ENCODE measurements at places on chromosomes 7 and 10.

DNA sequence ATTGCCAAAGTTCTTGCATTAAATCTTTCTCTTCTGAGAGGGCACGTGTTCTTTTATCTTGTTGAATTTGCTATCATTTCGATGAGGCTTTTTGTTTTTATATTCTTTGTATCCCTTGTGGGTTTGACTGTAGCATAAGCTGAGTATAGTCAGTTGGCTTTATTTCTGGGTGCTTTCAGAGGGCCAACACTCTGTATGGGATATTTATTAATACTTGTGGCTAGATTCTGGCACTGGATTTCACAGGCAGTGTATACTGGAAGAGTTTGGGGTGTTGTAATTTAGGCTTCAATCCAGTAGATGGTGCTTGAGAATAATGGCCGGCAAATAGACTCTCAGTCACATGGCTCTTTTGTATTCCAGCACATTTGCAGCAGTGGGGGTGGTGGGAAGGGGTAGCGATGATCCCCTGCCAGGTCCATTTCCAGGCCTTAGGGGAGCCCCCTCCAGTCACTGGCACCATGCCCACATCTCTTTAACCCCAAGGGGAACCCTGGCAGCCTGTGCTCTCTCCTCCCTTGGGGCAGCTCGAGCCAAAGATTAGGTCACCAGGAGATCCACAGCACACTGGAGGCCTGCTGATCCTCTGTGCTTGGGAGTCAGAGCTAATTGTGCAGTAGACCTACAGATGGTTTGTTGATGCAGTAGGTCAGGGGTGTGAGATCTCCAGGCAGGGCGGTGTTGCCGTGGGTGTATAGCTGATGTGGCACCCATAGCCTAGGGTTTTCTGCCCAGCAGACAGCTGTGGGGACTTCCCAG lies 81.8 kb downstream of the PTPN20 start:
- DNase-seq, result no peak

DNA sequence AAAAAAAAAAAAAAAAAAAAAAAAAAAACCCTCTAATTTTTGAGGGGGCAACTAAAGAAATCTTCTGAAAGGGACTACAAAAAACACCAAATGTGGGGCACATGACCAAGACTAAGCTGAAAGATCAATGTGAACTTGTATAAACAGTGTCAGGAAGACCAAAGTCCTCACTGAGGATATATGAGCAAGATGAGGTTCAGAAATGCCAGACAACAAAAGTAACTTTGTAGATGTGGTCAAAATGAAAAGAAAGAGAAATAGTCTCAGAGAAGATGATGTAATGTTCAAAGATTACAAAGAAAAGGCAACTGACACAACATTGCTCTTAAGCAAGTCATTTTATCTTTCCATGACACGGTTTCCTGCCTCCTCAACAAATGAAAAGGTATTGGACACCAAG lies 48.7 kb upstream of the PTPRZ1 start:
- no peak for DNase-seq

GRCh38 chr10:123562811-123563580 lies 103.2 kb upstream of the GPR26 start:
- DNase-seq, result no peak

- no peak for DNase-seq
These were observed 632.6 kb downstream of the KCNMA1 start for GRCh38 chr10:77004917-77005564.

GRCh38 chr7:12643001-12643643 lies 44.3 kb upstream of the ARL4A start:
- DNase-seq, result no peak

- peak; percentile 64 for DNase-seq
These were observed 148.8 kb downstream of the HECW1 start for GRCh38 chr7:43260980-43261878.

DNA sequence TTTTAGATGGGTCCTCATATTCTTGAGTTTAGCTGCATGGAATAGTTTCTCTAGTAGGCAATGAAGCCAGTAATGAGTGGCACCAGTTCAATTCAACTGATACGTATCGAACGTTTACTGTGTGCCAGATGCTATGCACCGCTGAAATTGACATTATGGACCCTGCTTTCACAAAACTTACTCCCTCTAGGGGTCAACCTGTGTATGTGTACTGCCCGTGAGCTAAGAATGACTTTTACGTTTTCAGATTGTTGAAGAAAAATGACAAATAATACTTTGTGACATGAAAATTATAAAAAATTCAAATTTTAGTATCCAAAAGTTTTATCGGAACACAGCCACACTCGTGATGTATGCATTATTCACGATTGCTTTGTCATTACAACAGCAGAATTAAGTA lies 95.5 kb downstream of the ZMYND11 start:
- DNase-seq, result no peak

- DNase-seq, result no peak
These were observed 123.0 kb upstream of the SVIL start for GRCh38 chr10:29757551-29758297.

- no peak for DNase-seq
These were observed 191.1 kb upstream of the ADO start for GRCh38 chr10:62613424-62613823.

DNA sequence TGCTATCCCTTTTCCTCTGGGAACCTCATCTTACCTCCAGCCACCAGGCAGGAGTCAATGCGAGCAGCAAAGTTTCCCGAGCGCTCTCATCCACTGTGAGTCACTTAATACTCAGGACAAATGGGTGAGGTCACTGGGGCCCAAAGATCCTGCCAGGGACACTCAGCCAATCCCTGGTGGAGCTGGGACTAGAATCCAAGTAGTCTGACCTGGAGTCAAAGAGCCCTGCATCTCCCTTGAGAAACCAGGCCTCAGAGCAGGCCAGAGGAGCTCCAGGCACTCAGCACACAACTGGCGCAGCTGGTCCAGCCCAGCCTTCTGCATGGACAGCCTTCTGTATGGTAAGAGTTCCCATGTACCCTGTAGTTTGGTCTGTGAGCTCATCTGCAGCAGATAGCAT lies 142.3 kb downstream of the MAPK8 start:
- DNase-seq, result peak; percentile 19

GRCh38 chr7:129295015-129295423 lies 70.2 kb downstream of the AHCYL2 start:
- no peak for DNase-seq

GRCh38 chr7:42940985-42941847 lies 9.0 kb downstream of the MRPL32 start:
- DNase-seq, result peak; percentile 74

DNA sequence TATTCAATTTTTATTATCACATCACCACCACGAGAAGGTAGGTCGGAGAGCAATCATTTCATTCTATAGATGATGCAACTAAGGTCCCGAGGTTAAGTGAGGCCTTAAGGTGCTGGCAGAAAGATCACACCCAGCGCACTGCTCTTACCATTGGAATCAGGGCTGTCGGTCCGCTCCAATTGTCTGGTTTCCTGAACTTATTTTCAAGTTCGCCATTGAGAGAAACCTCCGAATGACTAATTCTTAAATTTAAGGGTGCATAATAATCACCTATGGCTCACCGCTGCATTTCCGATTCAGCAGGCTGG lies 625 bp upstream of the GSTO2 start:
- no peak for DNase-seq

GRCh38 chr7:5215313-5215712 lies 25.3 kb downstream of the WIPI2 start:
- peak; percentile 18 for DNase-seq

- DNase-seq, result no peak
These were observed 387.8 kb downstream of the BBS9 start for GRCh38 chr7:33517191-33517590.

- no peak for DNase-seq
These were observed 101.2 kb downstream of the ARL4A start for GRCh38 chr7:12788591-12788990.

DNA sequence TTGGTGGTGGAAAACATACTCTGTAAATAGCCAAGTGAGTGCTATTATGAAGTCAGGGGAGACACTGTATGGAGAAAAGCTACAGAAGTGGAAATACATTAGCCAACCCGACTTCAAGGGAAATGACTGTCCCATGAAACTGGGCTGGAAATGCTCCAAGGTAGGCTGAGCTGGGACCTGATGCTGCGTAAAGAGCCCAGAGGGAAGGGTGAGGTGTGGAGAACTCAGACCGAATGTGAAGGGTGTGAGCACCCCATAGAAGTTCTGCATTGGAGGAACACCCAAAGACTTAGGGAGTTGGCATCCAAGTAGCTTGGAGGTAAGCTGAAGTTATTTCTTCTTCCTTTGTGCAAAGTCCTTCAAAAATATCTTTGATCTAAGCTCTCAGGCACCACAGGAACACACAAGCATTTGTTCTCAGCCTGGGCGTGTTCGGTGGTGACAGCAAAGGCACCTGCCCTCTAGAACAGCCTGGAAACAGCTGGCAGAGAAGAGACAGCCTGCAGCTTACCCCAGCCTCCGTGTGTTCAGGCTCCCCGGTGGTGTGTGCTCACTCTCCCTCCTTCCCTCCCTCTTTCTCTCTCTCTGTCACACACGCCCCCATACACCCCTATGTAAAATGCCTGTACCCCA lies 19.1 kb upstream of the GJD4 start:
- no peak for DNase-seq

GRCh38 chr10:6204063-6204340 lies 1.3 kb downstream of the PFKFB3 start:
- peak; percentile 69 for DNase-seq

- DNase-seq, result no peak
These were observed 1.2 kb downstream of the SLC4A2 start for GRCh38 chr7:151060416-151061212.

DNA sequence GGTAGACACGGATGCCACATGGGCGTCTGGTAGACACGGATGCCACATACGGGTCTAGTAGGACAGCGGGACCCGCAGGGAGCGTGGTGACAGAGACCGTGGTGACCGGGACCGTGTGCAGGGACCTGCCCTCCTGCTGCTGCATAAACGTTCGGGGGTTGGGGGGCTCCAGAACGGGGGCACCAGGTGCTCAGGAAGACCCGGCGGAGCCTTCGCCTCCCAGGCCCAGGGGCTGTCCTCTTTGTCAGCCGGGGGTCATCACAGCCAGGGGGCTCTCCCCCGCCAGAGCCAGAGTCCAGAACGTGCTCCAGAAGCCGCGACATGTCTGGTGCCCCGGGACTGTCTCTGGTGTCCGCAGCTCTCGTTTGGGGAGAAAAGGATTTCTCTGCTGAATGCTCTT lies 69.2 kb upstream of the ADGRA1 start:
- no peak for DNase-seq

GRCh38 chr10:43855667-43856210 lies 207.1 kb upstream of the ZNF32 start:
- no peak for DNase-seq

GRCh38 chr10:77392851-77393250 lies 244.8 kb downstream of the KCNMA1 start:
- DNase-seq, result no peak

DNA sequence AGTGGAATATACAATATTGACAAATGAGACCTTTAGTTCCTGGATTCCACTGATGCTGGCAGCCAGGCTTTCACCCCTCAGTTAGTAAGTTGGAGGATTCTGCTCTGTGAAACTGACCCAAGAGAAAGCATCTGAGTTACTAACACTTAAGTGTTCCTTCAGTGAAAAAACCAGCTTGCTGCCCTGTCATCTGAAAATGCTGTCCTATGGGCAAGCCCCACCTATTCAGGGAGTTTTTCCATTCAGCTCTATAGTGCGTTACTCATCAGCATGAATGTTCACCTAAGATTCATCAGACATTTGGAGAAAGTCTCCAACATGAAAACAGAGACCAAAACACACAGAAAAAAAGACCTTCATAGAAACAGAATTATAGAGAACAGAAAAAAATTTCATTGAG lies 37.9 kb downstream of the PRPF18 start:
- DNase-seq, result no peak

GRCh38 chr10:26310361-26310760 lies 93.8 kb downstream of the GAD2 start:
- no peak for DNase-seq

DNA sequence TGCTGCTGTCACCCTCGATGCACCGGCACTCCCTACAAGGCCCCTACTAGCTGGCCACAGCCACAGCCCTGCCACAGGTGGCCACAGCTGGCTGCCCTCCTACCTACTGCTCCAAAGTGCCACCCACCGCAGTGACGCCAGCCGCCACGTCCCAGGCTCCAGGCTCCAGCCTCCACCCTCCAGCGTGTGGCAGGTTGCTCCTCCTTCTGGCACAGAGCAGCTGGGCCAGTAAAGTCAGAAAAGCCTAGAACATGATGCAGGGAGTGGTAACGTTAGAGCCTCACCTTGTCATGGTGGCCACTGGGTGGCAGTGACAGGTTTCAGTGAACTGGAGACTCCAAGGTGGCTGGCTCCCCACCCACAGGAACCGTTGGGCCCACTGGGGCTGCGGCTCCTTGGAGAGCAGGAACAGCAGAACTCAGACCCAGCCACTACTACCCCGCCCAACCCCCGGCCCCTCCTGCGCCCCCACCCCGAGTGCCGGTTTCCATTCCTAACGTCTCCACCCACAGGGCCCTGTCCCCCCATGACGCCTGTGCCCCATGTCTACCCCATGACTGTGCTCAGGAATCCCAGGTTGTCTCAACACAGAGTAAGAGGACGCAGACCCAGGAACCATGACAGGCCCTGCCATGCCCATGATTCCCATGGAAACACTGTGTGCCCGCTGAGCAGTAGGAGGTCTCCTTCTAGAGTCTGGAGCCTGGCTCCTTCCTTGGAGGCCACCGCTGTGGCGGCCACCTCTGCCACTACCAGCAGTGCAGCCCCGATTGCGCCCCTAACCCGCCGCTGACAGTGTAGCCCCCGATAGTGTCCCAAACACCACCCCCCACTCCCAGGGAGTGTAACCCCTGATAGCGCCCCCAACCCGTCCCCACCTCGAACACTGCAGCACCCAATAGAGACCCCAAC lies 52.3 kb upstream of the ZNF33B start:
- DNase-seq, result no peak

GRCh38 chr7:151503902-151504714 lies 15.6 kb downstream of the RHEB start:
- DNase-seq, result no peak

GRCh38 chr7:142063551-142064442 lies 47.7 kb upstream of the MGAM2 start:
- no peak for DNase-seq

GRCh38 chr10:102342958-102343357 lies 52.5 kb upstream of the NFKB2 start:
- no peak for DNase-seq

- no peak for DNase-seq
These were observed 763 bp downstream of the PITX3 start for GRCh38 chr10:102240467-102241031.
